ENCODE measurements at places on chromosomes 13 and 19.
A peak's percentile ranks its signal among the peaks of the same experiment; 100 is the strongest.

DNA sequence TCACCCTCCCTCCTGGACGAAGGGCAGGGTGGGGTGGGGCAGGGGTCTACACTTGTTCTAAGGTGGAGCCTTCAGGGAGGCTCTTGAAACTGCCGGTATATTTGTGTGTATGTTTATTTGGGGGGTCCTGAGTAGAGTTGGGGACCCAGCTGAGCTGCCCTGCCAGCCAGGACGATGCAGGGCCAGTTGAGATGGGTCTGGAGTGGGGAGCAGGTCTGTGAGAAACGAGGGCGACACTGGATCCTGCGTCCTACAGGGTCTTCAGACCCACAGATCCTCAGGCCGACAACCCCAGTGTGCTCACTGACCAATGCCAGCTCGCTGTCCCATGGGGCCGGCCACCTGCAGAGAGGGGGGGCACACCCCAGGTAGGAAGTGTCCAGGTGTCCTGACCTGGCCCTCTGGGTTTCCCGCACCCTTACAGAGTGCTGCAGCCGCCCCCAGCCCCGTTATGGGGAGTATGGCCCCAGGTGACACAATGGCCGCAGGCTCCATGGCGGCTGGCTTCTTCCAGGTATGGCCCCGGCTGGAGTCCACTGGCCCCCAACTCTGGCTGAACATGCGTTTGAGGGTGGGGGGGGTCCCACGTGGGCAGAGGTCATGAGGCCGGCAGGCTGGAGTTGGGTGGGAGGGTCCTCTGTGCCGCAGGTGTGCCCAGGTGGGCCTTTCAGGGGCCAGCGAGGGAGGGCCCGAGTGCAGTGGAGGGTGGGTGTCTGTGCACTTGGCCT, 7.4 kb downstream of the ISYNA1 start:
- no peak for DNase-seq

GRCh38 chr13:73369095-73369494, 310.3 kb downstream of the KLF5 start:
- no peak for DNase-seq

DNA sequence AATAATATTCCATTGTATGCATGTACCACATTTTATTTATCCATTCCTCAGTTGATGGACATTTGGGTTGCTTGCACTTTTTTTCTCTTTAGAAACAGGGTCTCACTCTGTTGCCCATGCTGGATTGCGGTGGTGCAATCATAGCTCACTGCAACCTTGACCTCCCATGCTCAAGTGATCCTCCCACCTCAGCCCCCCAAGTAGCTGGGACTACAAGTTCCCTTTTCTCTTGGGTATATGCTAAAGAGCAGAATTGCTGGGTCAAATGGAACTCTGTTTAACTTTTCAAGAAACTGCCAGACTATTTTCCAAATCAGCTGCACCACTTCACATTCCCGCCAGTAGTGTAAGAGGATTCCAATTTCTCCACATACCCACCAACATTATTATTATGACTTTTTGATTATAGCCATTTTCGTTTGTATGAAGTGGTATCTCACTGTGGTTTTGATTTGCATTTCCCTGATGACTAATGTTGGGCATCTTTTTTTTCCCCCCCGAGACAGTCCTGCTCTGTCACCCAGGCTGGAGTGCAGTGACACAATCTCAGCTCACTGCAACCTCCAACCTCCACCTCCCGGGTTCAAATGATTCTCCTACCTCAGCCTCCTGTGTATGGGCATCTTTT, 7.6 kb upstream of the IPO5 start:
- DNase-seq, result peak; percentile 2

GRCh38 chr19:2613507-2614295, 88.8 kb downstream of the GNG7 start:
- DNase-seq, result no peak

DNA sequence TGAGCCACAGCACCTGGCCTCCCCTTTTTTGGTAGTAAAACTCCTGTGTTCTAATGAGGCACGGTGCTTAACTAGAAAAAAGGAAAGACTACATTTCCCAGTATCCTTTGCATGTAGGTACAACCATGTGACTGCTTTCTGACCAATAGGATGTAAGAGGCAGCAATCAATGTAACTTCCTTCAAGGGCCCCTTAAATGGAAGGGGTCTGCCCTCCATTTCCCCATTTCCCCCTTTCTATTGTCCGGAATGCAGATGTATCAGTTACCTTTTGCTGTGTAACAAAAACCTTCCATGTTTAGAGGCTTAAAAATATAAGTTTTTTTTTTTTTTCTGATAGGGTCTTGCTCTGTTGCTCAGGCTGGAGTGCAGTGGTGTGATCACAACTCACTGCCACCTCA, 2.2 kb downstream of the GPR32 start:
- DNase-seq, result no peak

- DNase-seq, result no peak
Observed at GRCh38 chr13:84684048-84684662, 801.9 kb upstream of the SLITRK1 start.

DNA sequence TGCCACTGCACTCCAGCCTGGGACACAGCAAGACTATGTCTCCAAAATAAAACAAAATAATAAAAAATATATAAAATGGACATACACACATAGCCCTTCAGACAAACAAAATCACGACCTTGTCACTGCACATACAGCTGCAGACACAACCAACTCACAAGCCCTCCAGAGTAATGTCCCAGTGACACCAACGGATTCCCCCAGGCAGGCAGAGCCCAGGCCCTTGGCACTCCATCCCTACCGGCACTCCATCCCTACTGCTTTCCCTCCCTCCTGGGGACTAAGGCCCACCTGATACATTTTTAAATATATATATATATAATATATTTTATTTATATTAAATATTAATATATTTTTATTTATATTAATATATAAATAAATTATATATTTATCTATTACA, 18.5 kb downstream of the ZNF101 start:
- peak; percentile 27 for DNase-seq
